ENCODE measurements at places on chromosomes 13 and 19. TPM values are rescaled to one million over a fixed set of nuclear protein-coding genes. Genes with fewer than 3 reads are reported as not detected.

Gene SIGLECL1
- total RNA-seq: not detected

Gene DCLK1
- total RNA-seq: 0.56 TPM

Gene RASGRP4
- 1.9 TPM for total RNA-seq

Gene NAPSA
- 0.28 TPM for total RNA-seq

Gene LILRB4
- 2.6 TPM for total RNA-seq

Gene PHLDB3
- 18.2 TPM for total RNA-seq

Gene KLF1
- total RNA-seq: 234 TPM

Gene ZNF383
- total RNA-seq: 3.2 TPM

GRCh38 chr13:49540552-49540951 lies 44.8 kb downstream of the PHF11 start:
- no peaks in the 10 kb centered on the region for H3K27me3 ChIP-seq
- DNase-seq: no peak
- H3K4me1 ChIP-seq: no peaks in the 10 kb centered on the region
- peaks cover 12% of the 10 kb centered on the region for H3K36me3 ChIP-seq
- no peak overlapping the region for H3K27ac ChIP-seq

DNA sequence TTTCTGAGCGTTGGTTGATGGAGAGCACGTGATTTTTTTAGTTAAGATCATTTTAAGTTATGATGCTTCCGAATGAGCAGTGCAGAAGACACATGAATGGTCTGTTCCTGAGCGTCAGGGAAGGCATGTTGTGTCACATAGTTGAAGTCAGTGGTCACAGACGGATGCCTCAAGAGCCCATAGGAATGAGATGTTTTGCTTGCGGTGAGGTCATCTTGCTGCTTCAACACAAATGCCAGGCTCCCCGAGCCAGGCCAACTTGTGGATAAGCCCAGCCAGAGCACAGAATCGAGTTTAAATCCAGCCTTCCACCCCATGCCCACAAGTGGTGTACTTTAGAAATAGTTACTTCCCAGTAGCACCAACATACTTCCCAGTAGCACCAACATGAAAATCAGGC lies 5.4 kb downstream of the UPF3A start:
- no peak overlapping the region for H3K4me3 ChIP-seq
- peaks cover 7% of the 10 kb centered on the region for H3K36me3 ChIP-seq
- peaks cover 8% of the 10 kb centered on the region for H3K4me1 ChIP-seq
- H3K27me3 ChIP-seq: no peaks in the 10 kb centered on the region
- DNase-seq: no peak

DNA sequence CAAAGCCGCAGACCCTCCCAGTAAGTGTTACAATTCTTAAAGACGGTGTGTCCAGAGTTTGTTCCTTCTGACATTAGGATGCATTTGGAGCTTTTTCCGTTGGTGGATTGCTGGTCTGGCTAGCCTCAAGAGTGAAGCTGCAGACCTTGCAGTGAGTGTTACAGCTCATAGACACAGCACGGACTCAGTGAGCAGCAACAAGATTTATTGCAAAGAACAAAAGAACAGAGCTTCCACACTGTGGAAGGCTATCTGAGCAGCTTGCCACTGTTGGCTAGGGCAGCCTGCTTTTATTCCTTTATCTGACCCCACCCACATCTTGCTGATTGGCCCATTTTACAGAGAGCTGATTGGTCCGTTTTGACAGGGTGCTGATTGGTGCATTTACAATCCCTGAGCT lies 242.8 kb upstream of the SGCG start:
- H3K36me3 ChIP-seq: no peaks in the 10 kb centered on the region
- H3K27ac ChIP-seq: no peak overlapping the region
- H3K4me1 ChIP-seq: no peaks in the 10 kb centered on the region
- H3K4me3 ChIP-seq: no peak overlapping the region
- DNase-seq: no peak
- no peaks in the 10 kb centered on the region for H3K27me3 ChIP-seq

- DNase-seq: peak; percentile 61
- peaks cover 7% of the 10 kb centered on the region for H3K4me1 ChIP-seq
- H3K27me3 ChIP-seq: no peaks in the 10 kb centered on the region
- H3K36me3 ChIP-seq: no peaks in the 10 kb centered on the region
These were observed 26.7 kb upstream of the NANOS3 start for GRCh38 chr19:13849991-13850909.

DNA sequence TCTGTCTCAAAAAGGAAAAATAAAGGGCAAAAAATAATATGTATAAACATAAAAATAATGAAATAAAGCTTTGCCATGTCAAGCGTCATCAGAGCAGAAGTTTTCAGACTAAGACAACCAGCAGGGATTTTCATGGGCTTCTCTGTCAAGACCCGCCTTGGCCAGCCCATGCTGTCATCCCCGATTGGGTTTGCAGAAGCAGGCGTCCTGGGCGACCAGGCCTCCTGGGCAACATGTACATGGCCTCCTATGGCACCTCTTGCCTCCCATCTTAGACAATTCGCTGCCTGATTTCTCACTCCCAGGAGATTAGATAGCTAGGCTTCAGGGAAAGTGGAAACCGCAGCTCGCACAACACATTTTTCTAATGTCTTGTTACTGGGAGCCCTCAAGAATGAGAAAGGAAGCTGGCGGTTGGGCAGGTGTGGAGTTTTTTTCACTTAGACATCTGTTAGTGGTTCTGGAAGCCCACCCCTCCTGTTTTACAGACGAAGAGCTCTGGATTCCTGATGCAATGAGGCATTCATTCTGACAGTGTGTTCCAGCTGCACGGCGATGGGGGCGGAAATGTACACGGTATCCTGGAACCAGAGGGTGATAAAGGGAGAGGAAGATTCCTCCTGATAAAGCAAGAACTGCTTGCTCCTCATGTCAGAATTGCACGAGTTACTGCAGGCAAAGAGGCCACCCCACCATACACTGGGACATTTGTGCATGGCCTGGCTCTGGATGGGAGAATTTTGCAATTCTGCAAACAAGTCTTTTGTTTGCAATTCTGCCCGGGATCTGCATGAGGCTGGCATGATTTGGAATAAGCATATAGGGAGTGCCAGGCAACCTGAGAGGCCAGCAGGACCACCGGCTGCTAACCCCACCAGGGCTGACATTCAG lies 47.4 kb upstream of the KATNAL1 start:
- H3K36me3 ChIP-seq: no peaks in the 10 kb centered on the region
- H3K4me3 ChIP-seq: no peak overlapping the region
- H3K4me1 ChIP-seq: peaks cover 10% of the 10 kb centered on the region
- DNase-seq: no peak

GRCh38 chr13:109725297-109725696 lies 61.1 kb downstream of the IRS2 start:
- H3K36me3 ChIP-seq: no peaks in the 10 kb centered on the region
- DNase-seq: no peak
- no peaks in the 10 kb centered on the region for H3K27me3 ChIP-seq
- H3K27ac ChIP-seq: peak overlapping the region; percentile 48
- H3K4me1 ChIP-seq: peaks cover 63% of the 10 kb centered on the region

DNA sequence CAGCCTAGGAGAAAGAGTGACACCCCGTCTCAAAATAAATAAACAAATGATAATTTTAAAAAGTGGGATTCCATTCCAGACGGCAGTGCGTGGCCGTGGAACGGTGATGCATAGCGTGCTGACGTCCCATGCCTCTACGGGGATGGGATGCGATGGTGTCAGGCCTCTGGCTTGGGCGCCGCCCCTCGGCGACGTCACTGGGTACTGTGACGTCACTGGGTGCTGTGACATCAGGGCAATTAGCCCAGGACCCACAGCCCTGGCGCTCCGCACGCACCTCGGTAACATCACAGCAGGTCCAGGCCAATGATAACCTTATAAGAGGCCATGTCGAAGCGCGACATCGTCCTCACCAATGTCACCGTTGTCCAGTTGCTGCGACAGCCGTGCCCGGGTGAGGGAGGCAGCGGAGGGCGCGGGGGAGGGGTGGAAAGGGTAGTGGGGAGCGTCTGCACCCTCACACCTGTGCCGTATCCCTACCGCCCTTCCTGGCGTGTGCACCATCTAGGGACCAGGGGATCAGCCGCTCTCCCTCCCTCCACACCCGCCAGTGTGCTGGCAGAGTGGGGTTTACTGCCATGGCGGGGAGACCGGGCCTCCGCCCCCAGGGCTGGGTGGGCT lies at the start of gene GAPDHS:
Gene GAPDHS, plus strand, starts transcription at position 256 of the 621 bp plus-strand sequence. Its CDS starts 72 bp downstream, at position 328.
- no peaks in the 10 kb centered on the region for H3K4me1 ChIP-seq
- H3K27ac ChIP-seq: no peak within 1 kb of the TSS
- H3K27me3 ChIP-seq: no peaks in the 10 kb centered on the region
- H3K4me3 ChIP-seq: no peak within 1 kb of the TSS
- DNase-seq: no peak

DNA sequence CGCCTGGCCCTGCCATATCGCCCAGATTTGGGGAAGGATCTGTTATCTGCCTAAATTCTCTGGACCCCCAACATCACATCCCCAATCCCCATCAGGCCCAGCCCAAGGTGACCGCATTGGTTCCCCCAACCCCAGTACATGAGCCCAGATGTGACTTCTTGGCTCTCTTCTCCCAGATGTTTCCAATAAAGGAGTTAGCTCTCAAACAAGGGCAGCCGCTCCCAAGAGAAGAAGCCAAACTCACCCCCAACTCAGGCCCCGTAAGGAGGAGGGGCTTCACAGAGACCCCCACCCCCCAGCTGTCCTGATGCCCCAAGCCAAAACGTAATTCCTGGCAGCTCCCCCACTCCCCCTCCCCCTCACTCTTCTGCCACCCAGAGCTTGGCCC lies 6.9 kb downstream of the FBN3 start:
- H3K27me3 ChIP-seq: peaks cover 2% of the 10 kb centered on the region
- DNase-seq: no peak
- no peak overlapping the region for H3K4me3 ChIP-seq
- H3K27ac ChIP-seq: no peak overlapping the region

GRCh38 chr19:30341611-30342201 lies 30.5 kb upstream of the ZNF536 start:
- no peak overlapping the region for H3K27ac ChIP-seq
- no peaks in the 10 kb centered on the region for H3K36me3 ChIP-seq
- no peaks in the 10 kb centered on the region for H3K27me3 ChIP-seq
- no peaks in the 10 kb centered on the region for H3K4me1 ChIP-seq
- no peak for DNase-seq
- no peak overlapping the region for H3K4me3 ChIP-seq

DNA sequence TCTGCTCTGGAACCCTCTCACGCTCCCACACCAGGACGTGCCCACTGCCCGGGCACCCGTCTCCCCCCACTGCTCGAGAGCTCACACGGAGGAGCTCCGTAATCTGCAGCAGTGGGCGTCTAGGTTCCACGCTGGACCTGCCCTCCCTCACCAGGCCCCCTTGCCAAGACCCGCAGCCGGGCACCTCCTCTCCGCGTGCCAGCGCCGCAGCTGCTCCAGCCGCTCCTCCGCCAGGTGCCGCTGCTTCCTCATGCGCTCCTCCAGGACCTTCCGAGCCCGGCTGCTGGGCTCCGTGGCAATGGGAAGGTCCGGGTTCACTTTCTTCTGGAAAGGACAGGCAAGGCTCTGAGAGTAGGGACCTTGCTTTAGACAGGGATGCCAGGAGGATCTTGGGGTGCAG lies 35.0 kb upstream of the MATK start:
- no peaks in the 10 kb centered on the region for H3K4me1 ChIP-seq
- H3K4me3 ChIP-seq: no peak overlapping the region
- H3K27me3 ChIP-seq: no peaks in the 10 kb centered on the region
- no peak for DNase-seq

- H3K4me1 ChIP-seq: peaks cover 5% of the 10 kb centered on the region
- no peak for DNase-seq
- H3K27me3 ChIP-seq: no peaks in the 10 kb centered on the region
- no peaks in the 10 kb centered on the region for H3K36me3 ChIP-seq
- no peak overlapping the region for H3K4me3 ChIP-seq
These were observed 2.0 kb downstream of the ATP4A start for GRCh38 chr19:35561436-35561835.

- DNase-seq: no peak
- no peaks in the 10 kb centered on the region for H3K36me3 ChIP-seq
- no peaks in the 10 kb centered on the region for H3K27me3 ChIP-seq
- H3K27ac ChIP-seq: no peak overlapping the region
These were observed 543.1 kb upstream of the SLITRK5 start for GRCh38 chr13:87128036-87128435.

DNA sequence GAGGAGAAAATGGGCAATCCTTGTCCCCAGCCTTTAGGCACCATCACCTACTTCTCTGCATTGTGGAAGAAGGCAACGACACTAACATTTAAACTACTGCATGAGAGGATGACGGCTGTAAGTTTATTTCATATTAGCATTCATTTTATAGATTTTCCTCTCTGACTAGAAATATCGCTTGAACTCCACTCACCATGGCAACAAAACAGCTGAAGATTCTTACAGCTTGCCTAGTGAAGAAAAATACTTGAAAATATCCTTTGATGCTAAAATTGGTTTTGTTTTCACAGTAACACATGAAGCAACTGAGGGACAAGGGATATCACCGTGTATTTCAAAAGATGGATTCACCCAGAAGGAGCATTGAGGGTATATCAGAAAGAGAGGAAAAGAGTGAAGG lies 284.3 kb downstream of the LIG4 start:
- no peak overlapping the region for H3K27ac ChIP-seq
- H3K27me3 ChIP-seq: no peaks in the 10 kb centered on the region
- H3K4me1 ChIP-seq: no peaks in the 10 kb centered on the region
- no peaks in the 10 kb centered on the region for H3K36me3 ChIP-seq
- no peak for DNase-seq

DNA sequence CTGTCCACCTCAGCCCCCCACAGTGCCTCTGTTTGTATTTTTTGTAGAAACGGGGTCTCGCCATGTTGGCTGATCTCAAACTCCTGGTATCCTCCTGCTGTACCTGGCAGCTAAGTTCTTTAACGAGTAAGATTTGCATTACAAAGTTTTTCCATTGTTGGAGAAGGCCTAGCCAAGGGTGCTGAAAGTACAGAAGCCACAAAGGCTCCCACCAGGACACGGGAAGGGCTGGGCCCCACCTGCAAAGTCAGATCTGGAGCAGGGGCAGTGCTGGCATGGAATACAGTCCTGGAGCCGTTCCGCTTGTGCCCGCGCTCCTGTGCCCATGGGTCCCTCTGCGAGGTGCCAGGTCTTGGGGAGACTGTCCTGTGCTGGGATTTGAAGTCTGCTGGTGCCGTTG lies 12.1 kb downstream of the FZR1 start:
- peak overlapping the region; percentile 7 for H3K27ac ChIP-seq
- peaks cover 44% of the 10 kb centered on the region for H3K4me1 ChIP-seq
- no peak overlapping the region for H3K4me3 ChIP-seq
- no peaks in the 10 kb centered on the region for H3K27me3 ChIP-seq
- H3K36me3 ChIP-seq: no peaks in the 10 kb centered on the region
- no peak for DNase-seq
